ENCODE measurements at places on chromosomes 11 and 22.
A peak's percentile ranks its signal among the peaks of the same experiment; 100 is the strongest.

DNA sequence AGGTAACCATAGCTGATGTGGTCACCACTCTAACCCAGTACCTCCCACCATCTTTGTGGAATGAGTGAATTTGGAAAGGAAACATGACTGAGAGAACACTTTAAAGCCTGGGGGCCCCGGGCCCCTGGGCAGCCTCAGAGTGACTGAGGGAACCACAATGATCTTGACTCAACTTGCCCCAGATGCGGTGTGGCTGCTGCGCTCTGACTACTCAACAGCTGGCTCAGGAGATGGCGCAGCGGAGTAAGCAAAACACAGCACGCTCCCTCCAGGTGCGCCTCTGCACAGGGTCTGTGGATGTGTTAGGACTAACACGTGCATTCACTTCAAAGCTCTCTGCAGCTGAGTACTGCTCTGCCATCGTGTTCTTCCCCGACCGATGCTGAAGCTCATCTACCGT is 5.9 kb downstream of the RNF215 start:
- no peak for DNase-seq

GRCh38 chr22:24090581-24090980 is 79.5 kb downstream of the CABIN1 start:
- no peak for DNase-seq

DNA sequence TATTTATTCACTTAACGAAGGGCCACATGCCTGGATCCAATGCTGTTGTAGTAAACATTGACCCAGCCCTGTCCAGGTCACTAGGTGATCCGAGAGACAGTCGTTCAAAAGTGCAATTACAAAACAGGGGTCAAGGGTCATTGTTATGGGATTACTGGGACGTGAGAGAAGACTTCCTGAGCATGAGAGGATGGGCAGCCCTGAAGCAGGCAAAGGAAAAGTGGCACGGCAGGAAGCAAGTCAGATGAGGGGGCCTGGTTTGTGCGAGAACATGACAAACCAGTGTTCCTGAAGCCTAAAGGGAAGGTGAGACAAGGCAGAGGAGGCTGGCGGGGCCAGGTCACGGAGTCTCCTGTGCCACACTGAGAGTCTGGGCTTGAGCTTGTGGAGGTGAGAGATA is 15.8 kb upstream of the MMP20 start:
- no peak for DNase-seq

GRCh38 chr22:31947296-31947695 is 3.0 kb downstream of the YWHAH start:
- DNase-seq, result peak; percentile 74

GRCh38 chr11:9895006-9895405 is 231.1 kb downstream of the SWAP70 start:
- no peak for DNase-seq

GRCh38 chr11:27977527-27977926 is 130.4 kb downstream of the KIF18A start:
- DNase-seq, result no peak

GRCh38 chr11:111320728-111321568 is 22.6 kb downstream of the POU2AF3 start:
- DNase-seq, result no peak

DNA sequence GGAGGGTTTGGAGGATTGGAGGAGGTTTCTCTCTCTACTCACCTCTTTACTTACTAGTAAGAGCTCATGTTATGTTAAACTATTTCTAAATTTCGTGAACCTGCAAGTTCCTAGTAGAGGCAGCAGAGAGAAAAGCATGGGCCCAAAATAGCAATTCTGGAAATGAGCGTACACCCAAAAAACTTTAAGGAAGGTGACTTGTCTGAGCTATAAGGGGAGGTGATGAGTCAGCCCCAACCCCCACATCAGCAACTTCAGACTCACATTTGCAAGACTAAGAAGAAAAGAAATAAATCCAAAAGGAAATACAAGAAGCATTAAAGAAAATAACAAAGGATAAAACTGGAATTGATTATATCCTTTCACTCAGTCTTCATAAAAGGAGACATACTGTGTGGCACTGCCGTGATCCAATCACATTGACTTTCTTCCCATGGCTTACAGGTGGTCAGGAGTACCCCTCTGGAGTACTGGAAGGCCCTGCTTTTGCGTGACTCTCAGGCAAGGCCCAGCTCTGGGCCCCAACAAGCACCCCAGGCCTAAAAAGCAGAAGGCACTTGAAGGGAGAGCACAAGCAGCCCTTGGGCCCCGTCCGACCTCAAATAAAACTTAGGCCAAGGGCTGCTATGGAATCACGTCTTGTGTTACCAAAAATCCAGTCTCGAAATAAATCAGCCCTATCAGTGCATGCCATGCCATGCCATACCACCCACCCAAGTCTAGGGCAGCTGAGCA is 14.3 kb downstream of the PACSIN2 start:
- DNase-seq, result no peak

DNA sequence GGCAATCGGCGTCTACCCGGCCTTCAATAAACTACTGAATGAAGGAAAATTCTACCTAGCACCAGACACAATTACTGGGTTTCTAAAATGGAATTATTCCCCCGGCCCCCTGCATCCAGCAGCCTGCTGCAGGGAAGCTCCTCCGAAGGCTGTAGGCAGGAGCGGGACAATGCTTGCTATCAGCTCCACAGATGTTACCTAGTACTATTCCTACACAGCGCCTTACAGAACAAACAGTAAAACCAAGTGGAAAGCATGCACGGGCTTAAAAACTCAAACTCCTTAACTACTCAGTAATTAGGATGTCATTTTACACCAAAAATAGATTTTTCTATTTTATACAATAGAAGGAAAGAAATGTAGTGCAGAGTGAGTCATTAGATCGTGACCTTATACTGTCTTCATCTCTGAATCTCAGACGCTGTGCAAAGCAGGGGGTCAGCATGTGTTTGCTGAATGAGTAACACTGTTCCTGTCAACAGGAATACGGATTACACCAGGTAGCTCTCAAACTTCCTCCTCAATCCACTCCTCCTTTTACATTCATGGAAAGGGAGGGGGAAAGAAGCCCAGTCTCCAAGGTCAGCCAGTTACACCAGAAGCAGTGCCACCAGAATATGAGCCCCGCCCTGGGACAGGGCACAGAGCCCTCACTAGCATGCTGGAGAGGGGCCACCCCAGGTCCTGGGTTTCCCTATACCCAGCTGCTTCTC is 74.9 kb downstream of the PACSIN2 start:
- DNase-seq, result no peak

- no peak for DNase-seq
Observed at GRCh38 chr11:133040289-133040900, 491.9 kb downstream of the OPCML start.

- DNase-seq, result no peak
Observed at GRCh38 chr11:123601136-123601535, 53.3 kb downstream of the SCN3B start.

DNA sequence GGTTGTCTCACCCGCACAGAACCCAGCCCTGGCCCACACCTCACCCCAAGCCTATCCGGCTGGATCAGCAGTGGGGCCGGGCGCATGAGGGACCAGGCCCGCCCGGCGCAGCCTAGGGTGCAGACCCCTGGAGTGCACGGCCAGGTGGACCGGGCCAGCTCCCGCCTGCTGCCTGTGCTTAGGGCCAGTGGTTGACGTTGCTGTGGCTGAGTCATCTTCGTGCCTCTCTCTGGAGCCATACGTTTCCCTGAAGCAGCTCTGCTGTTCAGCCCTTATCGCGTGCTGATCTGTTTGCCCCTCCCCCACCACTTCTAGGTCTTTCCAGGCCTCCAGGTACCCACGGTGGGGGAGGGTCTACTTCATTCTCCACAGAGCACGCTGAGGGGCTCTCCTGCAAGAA is 39.5 kb downstream of the CDKN1C start:
- no peak for DNase-seq

DNA sequence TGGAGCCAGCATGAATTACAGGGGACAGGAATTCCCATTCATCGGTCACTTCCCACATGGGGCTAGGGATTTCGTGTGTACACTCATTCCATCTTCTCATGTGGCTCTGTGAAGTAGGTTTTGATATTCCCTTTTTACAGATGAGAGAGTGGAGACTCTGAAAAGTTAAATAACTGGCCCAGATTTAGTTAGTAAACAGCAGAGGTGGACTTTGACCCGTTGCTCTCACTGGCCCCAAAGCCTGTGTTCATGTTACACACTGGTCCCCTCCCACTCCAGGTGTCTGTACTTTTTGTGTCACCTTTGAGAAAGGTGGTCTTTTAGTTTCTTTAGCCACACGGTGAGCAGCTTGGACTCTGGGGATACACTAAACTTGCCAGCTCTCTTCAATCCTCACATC is 108.5 kb downstream of the MICAL2 start:
- no peak for DNase-seq

- no peak for DNase-seq
Observed at GRCh38 chr11:86670181-86670580, 2.2 kb downstream of the ME3 start.

DNA sequence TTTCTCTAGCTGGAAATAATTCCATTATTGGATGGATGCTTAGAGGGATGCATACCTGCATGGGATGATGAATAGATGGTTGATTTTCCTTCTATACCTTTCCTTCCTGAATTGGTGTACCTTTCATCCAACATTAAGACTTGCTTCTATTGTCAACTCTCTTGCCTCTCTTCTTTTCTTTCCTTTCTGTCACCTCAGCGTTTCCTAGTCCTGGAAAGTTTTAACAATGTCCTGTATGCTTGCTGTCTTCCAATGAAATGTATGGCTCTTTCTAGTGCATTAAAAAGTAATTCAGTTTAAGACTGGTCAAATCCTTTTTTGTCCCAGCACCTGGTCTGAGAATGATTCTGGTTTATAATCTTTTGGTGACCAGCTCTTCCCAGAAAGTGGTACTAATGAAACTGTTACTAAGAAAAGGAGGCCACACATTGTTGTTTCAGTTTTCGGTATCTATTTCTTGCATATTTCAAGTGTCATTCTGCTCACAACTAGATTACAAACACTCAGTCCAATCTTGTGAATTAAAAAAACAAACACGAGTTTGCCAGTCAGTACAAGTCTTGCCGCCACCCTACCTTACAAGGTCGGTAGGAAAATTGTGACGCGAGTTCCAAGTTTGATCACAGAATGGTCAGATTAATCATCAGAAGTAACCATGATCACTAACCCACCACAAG is 8.0 kb downstream of the POU2AF1 start:
- no peak for DNase-seq

DNA sequence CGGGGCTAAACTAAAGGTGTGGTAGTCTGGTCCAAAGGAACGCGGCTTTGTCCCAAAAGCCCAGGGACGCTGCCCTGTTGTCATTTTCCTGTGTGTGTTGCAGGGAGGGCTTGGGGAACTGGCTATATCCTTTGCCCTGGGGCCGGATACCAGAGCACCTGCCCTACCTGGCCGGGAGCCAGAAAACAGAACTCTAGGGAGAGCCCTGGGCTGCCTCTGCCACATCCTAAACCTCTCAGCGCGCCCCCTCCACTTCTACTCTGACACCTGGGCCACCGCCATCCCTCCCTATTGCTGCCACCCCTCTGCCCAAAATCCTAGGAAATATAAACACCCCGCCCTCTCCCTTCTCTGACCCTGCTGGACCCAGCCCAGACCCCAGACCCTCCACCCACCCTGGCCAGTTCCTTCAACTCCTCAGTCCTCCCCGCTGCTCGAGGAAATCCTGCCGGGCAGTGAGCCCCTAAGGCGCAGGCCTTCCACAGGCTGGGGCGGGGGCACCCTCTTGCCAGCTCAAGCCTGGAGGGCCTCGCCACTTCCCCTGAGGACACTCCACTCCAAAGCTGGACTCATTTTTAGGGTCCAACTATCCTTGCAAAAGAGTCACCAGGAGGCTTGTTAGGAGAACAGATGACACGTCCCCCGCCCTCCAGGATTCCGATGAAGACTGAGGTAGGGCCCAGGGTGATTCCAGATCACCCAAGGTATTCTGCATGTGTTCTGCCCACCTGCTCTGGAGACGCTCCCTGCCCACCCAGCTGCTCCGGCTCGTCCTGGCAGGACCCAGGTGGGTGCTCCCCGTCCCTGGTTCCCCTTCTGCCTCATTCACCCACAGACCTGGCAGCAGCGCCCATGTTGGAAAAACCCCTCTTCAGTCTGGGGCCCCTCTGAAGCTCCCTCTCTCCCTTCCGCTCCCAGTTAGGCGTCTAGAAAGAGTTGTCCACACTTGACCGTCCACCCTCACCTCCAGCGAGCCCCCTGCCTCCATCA is 12.2 kb downstream of the KCTD17 start:
- DNase-seq, result no peak

DNA sequence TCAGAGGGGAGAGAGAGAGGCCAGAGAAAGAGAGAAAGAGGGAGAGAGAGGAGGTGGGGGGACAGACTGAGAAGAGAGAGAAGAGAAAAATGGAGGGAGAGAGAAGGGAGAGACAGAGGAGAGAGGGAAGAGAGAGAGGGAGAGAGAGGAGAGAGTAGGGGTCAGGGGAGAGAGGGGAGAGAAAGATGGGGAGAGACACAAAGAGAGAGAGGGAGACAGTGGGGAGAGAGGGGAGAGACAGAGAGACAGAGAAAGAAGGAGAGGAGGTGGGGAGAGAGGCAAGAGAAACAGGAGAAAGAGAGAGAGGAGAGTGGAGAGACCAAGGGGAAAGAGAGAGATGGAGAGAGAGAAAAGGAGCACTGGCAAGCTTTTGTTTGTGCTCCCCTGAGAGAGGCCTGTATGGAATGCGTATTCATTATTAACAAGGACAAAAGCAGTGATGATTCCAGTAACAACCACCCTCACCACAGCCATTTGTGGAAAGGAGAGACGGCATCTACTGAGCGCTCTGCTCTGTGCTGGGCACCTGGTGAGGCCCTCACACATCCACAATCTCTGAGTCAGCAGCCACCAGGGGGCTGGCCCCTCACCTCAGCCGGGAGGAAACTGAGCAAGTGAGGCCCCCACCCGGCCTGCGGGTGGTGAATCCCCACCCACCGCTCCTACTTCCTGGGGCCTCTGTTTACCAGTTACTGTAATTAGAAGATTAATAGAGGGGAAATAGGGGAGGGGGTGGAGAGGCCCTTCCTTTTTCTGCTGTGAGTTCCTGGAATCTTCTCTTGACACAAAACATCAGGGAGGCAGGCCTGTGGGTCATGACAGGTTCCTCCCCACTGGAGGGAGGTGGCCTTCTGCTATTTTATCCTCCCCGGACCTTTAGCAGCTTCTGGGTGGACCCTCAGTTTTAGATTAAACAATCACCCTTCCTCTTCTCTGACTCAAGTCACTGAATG is 14.6 kb upstream of the MIAT start:
- peak; percentile 86 for DNase-seq

DNA sequence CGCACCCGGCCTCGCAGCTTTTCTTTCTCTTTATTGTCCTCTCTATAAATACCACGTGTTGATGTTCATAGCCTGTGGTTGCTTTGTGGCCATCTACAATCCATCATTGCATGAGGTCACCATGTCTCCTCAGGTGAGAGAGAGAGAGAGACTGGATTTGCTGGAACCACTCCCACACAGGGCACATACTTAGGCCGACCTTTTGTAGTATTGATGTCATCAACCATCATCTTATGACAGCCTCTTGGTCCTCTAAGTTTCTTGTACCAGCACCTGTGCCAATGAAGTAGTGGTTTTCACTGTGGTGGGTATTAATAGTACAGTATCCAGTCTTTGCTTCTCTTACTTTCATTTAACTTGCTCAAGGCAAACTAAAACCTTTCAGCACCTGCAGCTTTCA is 22.8 kb upstream of the P2RY6 start:
- DNase-seq, result no peak

GRCh38 chr22:47162865-47163264 is 400.4 kb downstream of the TBC1D22A start:
- DNase-seq, result no peak
